ENCODE measurements at places on chromosomes 12 and 14.

GRCh38 chr14:85535991-85536832 is 6.3 kb downstream of the FLRT2 start:
- H3K27me3 ChIP-seq = peaks cover 32% of the 10 kb centered on the region
- H3K4me3 ChIP-seq = peak overlapping the region; percentile 1
- H3K27ac ChIP-seq = peak overlapping the region; percentile 49
- no peak for DNase-seq
- no peaks in the 10 kb centered on the region for H3K4me1 ChIP-seq

- no peak overlapping the region for H3K4me3 ChIP-seq
- no peaks in the 10 kb centered on the region for H3K27me3 ChIP-seq
- H3K4me1 ChIP-seq = peaks cover 74% of the 10 kb centered on the region
- peak overlapping the region; percentile 83 for H3K27ac ChIP-seq
Measured at GRCh38 chr14:68947802-68948201, 31.3 kb downstream of the ACTN1 start.

- H3K36me3 ChIP-seq = no peaks in the 10 kb centered on the region
- H3K27ac ChIP-seq = peak overlapping the region; percentile 72
- H3K4me1 ChIP-seq = peaks cover 3% of the 10 kb centered on the region
Measured at GRCh38 chr12:55743406-55744339, 751 bp downstream of the GDF11 start.

- peaks cover 20% of the 10 kb centered on the region for H3K27me3 ChIP-seq
- H3K27ac ChIP-seq = no peak overlapping the region
- no peaks in the 10 kb centered on the region for H3K36me3 ChIP-seq
- H3K4me3 ChIP-seq = no peak overlapping the region
- no peak for DNase-seq
- no peaks in the 10 kb centered on the region for H3K4me1 ChIP-seq
Measured at GRCh38 chr14:36522347-36522971, 2.4 kb upstream of the NKX2-1 start.

GRCh38 chr14:80056497-80056801 is 154.9 kb downstream of the DIO2 start:
- H3K4me3 ChIP-seq = no peak overlapping the region
- no peak for DNase-seq
- H3K27me3 ChIP-seq = no peaks in the 10 kb centered on the region
- no peaks in the 10 kb centered on the region for H3K4me1 ChIP-seq

DNA sequence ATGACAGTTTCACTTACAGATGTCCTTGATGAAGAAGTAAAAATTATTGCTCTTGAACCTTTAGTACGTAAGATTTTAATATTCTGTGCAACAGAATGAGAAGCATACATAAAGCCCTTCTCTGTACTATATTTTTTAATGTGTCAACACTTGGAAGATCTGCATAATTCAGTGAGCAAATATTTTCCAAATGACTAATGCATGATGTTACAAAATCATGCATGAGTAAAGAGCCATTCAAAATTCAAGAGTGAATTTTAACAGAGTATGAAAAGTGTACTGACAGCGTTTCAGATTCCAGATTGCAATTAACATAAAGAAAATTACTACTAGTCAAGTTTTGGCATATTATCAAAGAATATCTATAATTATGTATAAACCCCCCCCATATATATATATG is 101.4 kb upstream of the BBS10 start:
- H3K27ac ChIP-seq = no peak overlapping the region
- no peaks in the 10 kb centered on the region for H3K27me3 ChIP-seq
- no peaks in the 10 kb centered on the region for H3K36me3 ChIP-seq
- H3K4me1 ChIP-seq = no peaks in the 10 kb centered on the region

GRCh38 chr12:58323676-58324075 is 382.3 kb downstream of the ATP23 start:
- no peak for DNase-seq
- H3K4me3 ChIP-seq = no peak overlapping the region
- H3K36me3 ChIP-seq = no peaks in the 10 kb centered on the region
- no peaks in the 10 kb centered on the region for H3K27me3 ChIP-seq
- no peaks in the 10 kb centered on the region for H3K4me1 ChIP-seq
- H3K27ac ChIP-seq = no peak overlapping the region

DNA sequence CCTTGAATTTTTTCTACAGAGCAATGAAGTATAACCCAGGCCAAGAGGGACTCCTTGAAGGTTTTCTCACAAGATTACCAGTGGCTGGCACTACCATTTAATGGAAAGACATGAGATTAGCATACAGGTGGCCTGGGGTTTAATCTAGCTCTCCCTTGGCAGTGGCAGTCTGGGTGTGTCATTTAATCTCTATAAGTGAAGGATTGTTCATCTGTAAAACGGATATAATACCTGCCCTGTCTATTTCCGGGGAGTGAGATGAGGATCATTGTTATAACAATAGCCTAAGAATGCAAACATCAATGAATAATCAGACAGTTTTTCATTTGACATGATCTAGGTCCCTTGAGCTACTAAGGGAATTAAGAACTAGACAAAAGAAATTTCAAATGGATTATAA is 168.7 kb upstream of the CPNE8 start:
- no peaks in the 10 kb centered on the region for H3K36me3 ChIP-seq
- H3K4me1 ChIP-seq = no peaks in the 10 kb centered on the region
- DNase-seq = no peak
- no peak overlapping the region for H3K27ac ChIP-seq

All from breast epithelium (tissue), 4 donors.